Heart right ventricle (tissue), 16 donors: ENCODE measurements at places on chromosomes 5 and 9. TPM values are rescaled to one million over a fixed set of nuclear protein-coding genes. Genes with fewer than 3 reads are reported as not detected.

GRCh38 chr5:14141764-14142163 is 1.4 kb upstream of the TRIO start:
- no peak for DNase-seq

GRCh38 chr5:68344447-68345111 is 129.0 kb downstream of the PIK3R1 start:
- DNase-seq: no peak

POLK gene
- polyA plus RNA-seq: 4.0 TPM

DNA sequence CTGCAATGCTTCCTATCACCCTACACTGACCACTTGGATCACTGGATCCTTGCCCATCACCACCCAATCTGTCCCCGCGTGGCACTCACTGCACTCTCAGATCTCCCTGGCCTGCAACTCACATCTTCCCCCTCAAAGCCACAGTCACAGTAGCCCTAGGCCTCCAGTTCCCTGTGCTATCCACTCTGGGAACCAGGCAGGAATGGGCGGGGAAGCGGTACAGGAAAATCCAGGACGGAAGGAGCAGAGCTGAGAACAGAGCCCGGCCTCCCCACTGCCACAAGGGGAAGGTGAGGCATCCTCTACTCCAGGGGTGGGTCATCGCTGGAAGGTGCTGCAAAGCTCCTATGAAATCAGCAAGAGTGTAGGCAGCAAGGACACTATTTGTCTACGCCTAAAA is 102.6 kb downstream of the ESM1 start:
- no peak for DNase-seq

DNA sequence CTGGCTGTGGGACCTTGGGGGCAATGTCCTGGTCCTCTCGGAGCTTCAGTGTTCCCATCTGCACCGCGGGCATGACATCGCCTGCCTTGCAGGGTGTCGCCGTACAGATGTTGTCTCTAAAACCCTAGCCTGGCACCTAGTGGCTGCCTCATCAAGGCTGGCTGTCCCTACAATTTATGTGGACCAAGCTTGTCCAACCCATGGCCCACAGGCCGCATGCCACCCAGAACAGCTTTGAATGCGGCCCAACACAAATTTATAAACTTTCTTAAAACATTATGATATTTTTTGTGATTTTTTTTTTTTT is 18.3 kb upstream of the ASS1 start:
- DNase-seq: no peak

DNA sequence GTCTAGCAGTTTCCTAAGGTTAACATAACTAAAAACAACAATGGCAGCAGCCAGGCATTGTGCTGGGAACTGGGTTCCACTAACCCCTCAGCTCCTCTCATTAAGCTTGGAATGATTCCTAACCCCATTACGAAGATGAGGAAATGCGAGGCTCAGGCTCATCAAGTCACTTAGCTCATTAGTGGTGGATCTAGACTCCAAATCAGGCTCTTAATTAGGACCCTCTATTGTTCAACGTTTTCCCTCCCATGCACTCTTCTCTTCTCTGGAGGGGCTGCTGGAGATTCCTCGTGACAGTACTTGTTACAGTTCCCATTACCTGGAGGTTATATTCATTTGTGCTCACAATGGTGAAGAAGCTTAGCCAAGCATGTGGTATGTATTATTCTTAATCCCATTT is 6.5 kb downstream of the TAS2R1 start:
- no peak for DNase-seq

ERBIN gene
- polyA plus RNA-seq: 7.4 TPM

- no peak for DNase-seq
Measured at GRCh38 chr5:95520206-95520605, 34.6 kb downstream of the SKIC3 start.

PCDHGA11 gene
- 0.74 TPM for polyA plus RNA-seq

DNA sequence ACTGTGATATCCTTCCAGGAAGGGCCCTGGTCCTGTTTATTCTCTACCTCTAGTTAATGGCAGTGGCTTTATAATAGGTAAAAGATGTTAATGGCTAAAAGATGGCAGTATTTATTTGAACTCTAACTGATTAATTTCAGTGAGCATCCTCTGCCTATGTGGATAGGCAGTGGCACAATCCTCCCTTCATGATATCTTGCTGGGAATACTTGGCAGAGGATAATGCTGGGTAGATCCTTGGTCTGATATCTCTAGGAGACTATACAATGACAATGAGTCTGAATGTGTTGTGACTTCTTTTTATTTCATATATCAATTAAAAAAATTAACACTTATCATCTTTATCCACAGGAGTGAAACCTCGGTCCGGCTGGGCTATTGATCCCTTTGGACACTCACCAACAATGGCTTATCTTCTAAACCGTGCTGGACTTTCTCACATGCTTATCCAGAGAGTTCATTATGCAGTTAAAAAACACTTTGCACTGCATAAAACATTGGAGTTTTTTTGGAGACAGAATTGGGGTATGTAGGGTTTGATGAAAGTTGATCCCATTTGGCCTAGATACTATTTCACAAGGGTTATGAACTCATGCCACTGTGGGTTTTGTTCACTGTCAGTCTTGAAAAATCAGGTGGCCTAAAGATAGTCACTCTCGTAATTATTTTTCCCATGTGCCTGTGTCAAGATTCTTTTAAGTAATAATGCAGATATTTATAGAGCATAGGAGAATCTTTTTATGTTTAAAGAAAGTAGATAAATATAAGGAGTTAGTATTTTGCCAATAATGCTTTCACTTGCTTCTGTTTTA is 77.7 kb downstream of the MAN2A1 start:
- DNase-seq: no peak

XPA gene
- 6.9 TPM for polyA plus RNA-seq

- peak; percentile 45 for DNase-seq
Measured at GRCh38 chr5:65100911-65101631, 332.3 kb downstream of the CWC27 start.

DNA sequence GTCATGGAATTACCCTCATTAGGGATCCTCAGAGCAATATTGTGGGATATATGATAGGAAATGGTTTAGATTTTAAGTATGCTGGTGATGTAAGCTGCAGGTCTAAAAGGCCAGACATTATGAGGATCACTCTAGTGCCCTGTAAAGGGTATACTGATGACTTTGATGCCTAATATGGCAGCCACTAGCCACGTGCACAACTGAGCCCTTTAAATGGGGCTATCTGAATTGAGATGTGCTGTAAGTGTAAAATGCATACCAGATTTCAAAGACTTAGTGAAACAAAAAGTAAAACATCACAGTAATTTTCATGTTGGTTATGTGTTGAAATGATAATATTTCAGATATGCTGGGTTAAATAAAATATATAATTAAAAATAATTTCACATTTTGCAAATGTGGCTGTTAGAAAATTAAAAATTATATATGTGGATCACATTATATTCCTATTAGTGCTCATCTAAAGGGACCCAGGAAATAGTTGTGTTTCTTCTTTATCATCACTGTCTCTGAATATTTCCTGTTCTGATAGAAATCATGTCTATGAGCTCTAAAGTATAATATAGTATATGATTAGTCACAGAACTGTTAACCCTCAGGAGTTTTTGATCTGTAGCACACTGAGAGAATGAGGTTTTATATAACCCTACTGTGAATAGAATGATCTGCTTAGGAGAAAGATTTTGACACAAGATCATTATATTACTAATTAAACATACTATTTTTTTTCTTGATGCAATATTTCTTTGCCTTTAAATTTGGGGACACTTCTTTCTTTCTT is 50.1 kb downstream of the OSTF1 start:
- DNase-seq: no peak

PCDHB10 gene
- polyA plus RNA-seq: 0.42 TPM
